ENCODE measurements at places on chromosomes 13 and 19.

DNA sequence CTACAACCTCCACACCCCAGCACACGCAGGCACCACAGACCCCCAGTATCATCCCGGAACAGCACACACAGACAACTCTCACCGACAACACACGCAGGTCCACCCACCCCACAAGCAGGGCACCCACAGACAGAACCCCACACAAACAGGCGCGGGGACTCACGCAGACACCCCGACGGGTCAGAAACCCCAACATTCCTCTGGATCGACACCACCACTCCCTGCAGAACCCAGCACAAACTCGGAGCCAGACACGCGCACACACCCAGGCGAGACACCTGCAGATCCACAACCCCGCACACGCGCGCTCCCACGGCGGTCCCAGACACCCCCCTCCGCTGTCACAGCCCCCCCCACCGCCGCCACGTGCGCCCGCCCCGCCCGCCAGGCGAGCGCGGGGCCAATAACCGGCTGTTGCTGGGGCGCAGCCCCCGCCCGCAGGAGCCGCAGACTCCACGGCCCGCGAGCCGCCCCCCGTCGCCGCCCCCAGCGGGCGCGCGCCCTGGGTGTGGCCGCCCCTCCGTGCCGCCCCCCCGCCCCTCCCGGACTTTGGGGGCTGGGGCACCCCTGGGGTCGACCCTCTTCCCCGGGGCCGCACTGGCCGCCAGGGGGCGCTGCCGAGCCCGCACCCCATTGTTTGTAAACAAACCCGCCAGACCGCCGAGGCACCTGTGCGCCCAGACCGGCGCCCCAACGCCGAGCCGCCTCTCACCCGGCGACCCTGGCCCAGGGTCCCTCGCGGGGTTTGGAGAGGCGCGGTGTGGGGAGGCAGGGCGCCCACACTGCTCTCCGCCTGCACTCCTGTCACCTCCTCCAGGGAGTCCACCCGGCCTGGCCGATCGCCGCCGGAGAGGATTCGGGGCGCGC lies 712 bp downstream of the BBC3 start:
- no peak for DNase-seq

- no peak for DNase-seq
Measured at GRCh38 chr13:49472186-49472585, 23.6 kb upstream of the PHF11 start.

GRCh38 chr19:13781547-13781946 lies 7.3 kb downstream of the C19orf53 start:
- no peak for DNase-seq

DNA sequence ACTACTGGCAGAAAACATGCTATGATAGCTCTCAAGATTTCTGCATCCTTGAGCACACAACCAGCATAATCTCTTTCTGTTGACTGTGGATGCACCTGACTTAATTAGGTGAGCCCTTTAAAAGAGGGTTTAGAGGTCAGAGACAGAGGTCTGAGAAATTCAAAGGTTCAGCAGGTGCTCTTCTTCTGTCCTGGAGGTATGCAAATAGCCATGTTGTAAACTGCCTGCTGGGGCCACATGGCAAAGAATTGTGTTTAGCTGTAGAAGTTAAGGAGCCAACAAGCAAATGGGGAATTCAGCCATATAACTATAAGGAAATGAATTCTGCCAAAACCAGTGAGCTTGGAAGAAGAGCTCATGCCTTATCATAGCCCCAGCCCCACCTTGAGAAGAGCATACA lies 11.6 kb upstream of the DCLK1 start:
- no peak for DNase-seq

DNA sequence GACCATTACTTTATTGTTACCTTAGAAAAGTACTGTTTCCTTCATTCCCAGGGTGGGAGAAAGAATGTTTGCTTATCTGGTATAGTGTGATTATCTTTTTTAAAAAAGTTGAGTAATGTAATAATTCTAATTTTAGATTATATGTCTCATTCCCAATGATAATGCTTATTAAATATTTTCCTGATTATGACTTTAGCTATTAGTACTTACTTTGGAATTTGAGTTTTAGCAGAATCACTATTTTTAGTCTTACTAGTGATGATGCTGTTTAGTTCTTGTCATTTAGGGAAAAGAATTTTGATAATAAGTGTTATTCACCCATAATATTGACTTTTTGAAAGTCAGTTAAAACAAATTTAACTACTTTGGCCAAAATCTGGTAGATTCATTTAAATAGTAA lies 95.2 kb downstream of the FRY start:
- DNase-seq = no peak

GRCh38 chr13:113859311-113860050 lies 4.4 kb downstream of the GAS6 start:
- no peak for DNase-seq

DNA sequence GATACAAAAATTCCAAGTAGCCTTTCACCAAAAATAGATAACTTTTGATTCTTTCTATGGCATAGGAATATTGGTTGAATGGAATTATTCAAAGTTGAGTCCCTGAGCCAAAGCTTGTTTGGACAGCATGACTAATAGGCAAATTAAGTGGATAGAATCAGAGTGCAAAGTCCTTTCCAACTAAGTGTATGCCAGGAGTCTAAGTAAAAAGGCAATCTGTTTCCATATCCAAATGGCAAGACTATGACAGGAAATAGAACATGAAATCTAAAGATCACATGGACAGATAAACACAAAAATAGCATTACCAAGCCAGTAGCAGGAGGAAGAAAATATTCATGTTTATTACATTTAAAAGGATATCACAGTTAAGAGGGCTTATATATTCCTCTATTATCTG lies 804.6 kb downstream of the SLITRK6 start:
- DNase-seq = no peak

DNA sequence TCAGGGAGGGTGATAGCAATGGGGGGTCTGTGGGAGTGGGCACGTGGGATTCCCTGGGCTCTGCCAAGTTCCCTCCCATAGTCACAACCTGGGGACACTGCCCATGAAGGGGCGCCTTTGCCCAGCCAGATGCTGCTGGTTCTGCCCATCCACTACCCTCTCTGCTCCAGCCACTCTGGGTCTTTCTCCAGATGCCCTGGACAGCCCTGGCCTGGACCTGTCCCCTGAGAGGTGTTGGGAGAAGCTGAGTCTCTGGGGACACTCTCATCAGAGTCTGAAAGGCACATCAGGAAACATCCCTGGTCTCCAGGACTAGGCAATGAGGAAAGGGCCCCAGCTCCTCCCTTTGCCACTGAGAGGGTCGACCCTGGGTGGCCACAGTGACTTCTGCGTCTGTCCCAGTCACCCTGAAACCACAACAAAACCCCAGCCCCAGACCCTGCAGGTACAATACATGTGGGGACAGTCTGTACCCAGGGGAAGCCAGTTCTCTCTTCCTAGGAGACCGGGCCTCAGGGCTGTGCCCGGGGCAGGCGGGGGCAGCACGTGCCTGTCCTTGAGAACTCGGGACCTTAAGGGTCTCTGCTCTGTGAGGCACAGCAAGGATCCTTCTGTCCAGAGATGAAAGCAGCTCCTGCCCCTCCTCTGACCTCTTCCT lies 9.3 kb upstream of the CEACAM7 start:
- no peak for DNase-seq

- no peak for DNase-seq
Measured at GRCh38 chr13:101988140-101988539, 413.7 kb downstream of the FGF14 start.

DNA sequence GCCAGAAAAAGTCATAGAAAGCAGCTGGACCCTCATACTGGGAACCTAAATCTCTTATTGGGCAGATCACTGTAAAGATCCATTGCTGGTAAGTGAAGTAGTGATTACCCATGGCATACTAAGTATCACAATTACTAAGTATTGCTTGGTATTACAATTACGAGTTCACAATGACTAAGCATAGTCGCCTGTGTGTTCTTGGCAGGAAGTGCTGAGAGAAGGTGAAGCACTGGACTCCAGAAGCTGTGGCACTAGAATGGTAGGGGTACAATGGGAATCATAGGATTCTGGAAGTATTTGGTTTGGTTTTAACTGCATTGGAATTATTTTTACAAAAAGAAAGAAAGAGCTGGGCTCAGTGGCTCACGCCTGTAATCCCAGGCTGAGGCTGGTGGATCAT lies 20.3 kb downstream of the LGALS16 start:
- no peak for DNase-seq

DNA sequence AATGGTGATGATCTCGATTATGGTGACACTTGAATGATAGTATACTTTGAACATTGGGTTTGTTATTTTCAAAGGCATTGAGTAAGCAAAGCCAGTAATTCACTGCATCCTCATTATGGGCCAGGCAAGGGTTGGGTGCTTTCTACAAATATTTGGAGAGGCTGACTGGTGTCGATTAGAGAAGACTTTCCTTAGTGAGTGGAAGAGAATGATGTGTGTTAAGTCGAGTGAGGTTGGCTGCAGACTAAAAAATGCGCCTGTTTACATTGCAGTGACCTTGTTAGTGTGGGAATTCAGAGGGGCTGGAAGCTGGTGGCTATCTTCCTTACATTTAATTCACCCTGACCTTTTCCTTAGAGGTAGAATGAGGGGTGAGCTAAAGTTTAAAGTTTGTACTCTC lies 22.4 kb upstream of the RNF113B start:
- no peak for DNase-seq

GRCh38 chr13:42745655-42746054 lies 35.7 kb upstream of the FAM216B start:
- no peak for DNase-seq

DNA sequence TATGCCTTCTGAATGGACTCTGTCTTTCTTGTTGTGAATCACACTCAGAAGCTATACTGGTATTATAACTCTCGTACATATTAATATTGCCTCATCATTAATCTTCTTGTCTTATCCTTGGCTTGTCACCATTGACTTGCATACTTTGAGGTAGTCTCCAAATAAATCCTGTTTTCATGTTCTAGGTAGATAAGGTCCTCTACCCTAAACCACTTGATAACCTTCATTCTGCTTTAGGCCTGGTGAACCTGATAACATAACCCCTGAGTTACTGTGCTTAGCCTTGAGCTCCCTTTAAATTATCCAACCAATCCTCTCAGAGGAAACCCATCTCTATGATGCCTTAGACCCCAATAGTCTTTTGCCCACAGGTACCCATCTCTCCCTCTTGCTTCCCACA lies 1162.3 kb downstream of the SLITRK1 start:
- no peak for DNase-seq

DNA sequence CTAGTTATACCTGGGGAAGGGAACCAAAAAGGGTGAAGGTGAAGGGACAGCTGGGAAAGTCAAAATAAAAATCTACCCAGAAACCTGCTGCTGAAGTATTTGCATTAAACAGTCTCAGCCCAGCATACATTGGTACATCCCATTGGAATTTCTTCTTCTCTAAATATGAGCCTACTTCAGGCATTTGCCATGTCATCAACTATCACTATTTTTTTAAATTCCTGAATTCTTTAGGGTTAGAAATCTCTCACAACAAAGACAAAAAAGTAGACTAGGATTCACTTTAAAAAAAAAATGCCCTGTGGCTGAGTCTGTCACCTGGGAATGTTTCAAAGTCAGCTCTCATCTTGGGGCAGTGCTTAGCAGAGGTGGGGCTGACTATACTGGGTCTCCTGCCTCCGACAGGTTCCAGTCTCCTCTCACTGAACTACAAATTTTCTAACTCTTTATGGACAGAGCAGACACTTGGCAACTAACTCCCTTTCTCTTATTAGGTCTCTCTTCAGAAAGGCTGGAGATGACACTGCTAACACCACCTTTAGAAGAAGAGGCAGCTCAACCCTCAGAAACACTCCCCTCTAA lies 141.2 kb downstream of the LHFPL6 start:
- DNase-seq = no peak
